IMR-90 (cell line): ENCODE measurements at places on chromosomes 13 and 19.

DNA sequence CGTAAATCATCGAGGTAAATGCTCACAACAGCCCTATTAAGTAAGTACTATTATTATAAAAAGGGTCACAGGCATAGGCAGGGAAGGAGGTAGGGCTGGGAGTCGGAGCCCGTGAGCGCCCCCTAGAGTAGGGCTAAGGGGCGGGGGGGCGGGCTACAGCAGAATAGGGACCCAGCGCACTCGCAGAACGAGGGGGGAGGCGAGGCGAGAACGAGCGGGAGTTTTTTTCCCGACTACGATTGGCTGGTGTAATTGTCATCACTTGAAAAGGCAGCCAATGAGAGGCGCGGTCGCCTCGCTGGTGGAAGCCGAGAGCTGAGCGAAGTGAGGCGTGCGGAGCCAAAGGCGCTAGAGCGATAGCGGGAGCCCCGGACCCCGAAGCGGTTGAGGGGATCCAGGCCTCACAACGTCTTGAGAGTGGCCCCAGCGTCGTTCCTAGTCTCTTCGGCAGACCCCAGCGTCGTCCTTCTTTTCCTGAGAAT lies 24.2 kb downstream of the KEAP1 start:
- DNase-seq: peak; percentile 82

DNA sequence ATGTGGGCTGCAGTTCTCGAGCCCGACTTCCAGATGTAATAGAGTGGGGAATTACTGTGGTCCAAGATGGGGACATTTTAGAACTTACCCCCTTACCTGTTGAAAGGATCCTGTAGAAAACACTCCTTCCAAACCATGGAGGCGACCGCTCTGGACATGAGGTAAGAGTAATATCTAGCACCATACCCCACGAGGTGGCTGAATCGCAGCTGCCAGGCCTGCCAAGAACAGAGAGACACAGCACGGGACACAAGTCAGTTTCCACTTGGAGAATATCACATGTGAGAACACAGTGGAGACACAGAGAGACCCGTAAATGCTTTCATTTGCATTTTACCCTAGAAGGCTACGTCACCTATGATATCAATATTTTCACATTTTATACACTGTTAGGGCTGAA lies 129.2 kb downstream of the MIPEP start:
- DNase-seq: no peak

DNA sequence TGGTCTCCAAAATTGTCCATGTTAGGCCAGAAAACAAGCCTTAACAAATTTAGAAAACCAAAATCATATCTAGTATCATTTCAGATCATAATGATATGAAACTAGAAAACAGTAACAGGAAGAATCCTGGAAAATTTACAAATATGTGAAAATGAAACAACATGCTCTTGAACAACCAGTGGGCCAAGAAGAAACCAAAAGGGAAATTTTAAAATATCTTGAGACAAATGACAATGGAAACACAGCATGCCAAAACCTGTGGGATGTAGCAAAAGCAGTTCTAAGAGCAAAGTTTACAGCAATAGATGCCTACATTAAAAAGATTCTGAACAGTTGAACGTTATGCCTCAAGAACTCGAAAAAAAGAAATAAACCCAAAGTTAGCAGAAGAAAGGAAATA lies 32.6 kb downstream of the VWA8 start:
- no peak for DNase-seq

DNA sequence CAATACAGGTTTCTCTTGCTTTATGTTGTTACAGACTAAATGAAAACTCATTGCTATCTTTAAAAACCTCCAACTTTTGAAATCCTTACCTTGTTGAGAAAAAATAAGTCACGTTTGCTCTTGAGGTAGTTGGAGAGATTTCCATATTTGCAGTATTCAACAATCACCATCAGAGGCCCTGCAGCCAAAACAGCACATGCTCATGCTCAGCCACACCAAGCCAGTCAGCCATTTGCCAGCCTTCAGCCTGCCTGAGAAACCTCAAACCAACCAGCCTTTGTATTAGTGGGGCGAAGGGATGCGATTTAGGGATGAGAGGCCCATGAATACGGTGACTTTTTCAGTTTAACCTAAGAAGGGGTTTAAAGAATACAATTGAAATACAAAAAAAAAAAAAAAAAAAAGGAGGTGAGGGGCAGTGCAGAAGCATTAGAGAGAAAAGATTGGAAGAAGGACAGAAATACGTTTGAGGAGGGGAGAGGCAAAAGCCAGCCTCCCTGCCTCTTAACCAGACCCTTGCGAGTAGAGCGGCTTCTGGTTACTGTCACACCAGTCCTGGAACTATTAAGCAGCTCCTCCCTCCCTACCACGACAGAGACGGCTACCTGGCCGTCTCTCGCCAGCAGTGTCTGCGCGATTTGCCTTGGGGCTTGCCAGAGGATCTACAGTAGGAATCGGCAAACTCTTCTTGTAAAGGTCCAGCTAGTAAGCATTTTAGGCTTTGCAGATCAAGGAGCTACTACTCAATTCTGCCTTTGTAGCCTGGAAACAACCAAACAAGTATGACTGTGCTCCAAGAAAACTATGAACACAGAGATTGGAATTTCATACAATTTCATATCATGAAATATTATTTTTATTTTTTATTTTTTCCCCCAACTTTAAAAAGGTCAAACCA lies 167.3 kb downstream of the FLT1 start:
- DNase-seq: peak; percentile 50

- no peak for DNase-seq
Measured at GRCh38 chr13:30486230-30487074, 20.7 kb upstream of the HMGB1 start.

GRCh38 chr13:101383595-101383994 lies 32.7 kb downstream of the NALCN start:
- no peak for DNase-seq

DNA sequence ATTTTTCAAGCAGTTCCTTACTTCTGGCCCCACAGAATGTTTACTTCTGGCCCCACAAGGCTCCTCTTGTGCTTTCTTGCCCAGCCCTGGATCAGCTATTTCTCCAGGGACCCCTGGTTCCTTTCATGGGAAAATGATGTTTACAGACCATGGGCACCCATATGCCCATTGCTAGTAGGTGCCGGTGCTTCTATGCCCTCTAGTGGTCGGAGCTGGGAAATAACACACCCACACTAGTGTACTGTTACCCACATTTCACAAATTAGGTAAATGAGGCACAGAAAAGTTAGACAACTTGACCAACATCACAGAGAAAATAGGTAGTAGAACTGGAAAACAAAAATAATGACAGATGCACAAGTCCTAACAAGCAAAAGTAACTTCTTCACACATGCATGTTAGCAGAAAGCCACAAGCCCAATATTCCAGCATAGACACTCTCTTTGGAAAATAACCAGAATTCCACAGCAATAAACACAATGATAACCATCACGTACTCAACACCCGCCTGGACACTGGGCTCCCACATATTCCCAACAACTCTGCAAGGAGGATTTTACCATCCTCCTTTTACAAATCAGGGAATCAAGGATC lies 1.3 kb upstream of the CEACAM6 start:
- peak; percentile 4 for DNase-seq

- no peak for DNase-seq
Measured at GRCh38 chr19:6026390-6027227, 48.7 kb upstream of the RANBP3 start.

GRCh38 chr13:45373162-45373547 lies 32.2 kb upstream of the TPT1 start:
- no peak for DNase-seq

DNA sequence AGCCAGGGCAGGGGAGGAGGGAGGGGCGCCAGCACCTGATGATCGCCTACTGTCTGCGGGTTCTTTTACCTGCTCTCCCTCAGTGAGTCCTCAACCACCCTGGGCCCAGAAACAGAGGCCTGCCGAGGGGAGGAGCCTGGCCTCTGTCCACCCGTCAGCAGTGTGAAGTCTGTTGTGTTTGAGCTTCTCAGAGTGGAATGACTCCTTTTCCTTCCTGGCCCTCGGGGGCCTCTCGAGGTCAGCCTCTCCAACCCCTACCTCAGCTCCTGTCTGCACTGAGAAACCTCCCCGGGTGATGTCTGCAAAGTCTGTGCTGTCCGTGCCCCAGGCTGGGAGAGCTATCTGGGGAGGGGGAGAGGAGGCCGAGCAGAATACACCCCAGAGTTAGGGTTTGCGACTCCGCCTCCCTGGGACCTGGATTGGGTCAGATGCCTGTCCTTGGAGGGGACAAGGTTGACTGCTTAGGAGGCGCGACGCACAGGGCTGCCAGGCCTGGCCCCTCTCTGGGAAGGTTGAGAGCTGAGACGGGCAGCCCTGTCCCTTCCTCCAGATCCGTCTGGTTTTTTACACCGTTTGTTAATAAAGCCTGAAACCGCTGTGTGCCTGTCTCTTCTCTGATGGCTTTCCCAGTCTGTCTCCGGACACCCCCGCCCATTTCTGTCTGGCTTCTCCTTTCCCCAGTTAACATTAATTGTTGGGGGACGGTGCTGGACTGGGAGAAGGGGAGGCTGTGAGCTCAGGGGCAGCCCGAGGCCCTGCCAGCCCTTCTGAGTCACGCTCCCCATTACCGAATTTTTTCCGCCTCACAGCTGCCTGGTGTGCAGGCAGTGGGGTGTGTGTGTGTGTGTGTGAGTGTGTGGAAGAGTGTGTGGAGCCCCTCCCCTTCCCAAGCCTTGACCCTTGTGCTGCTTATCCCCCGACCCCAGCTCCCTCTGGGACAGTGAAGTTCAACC lies 989 bp upstream of the SSC5D start:
- DNase-seq: peak; percentile 97

DNA sequence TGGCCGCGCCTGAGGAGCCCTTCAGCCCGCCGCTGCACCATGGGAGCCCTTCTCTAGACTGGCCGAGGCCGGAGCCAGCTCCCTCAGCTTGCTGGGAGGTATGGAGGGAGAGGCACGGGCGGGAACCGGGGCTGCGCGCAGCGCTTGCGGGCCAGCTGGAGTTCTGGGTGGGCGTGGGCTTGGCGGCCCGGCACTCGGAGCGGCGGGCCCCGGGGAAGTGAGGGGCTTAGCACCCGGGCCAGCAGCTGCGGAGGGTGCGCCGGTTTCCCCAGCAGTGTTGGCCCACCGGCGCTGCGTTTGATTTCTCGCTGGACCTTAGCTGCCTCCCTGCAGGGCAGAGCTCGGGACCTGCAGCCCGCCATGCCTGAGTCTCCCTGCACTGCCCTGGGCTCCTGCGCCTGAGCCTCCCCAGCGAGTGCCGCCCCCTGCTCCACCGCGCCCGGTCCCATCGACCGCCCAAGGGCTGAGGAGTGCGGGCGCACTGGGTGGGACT lies 1890.0 kb upstream of the PCDH20 start:
- DNase-seq: no peak

DNA sequence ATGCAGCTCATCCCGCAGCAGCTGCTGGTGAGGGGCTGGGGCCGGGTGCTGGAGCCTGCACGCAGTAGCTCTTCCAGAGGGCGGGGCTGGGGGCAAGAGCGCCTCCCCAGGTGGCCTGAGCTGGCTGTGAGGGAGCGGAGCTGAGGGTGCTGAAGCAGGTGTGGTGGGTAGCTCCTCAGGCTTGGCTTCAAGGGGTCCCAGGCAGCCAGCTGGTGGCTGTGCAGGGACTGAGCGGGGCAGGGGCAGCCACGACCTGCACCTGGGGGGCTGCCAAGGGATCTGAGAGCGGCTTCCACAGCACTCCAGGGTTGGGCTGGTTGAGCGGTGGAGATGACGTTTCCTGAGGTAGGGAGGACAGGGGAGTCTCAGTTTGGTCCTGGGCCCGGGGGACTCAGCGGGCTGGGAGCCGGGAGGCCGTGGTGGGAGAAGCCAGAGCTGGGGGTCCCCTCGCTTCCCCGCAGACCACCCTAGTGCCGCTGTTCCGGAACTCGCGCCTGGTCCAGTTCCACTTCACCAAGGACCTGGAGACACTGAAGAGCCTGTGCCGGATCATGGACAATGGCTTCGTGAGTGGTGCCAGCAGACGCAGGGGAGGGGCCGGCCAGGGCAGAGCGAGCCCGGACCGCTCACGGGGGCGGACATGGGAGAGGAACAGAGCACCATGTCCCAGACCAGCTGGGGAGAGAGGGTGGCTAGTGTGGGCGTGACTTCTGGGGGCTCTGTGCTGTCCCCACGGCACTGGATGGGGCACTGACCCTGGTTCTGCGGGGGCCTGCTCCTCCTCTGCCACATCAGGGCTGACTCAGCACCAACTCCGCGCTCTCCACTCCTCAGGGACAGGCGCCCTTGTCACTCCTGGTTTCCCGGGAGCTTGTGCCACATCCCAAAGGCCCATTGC lies 7.4 kb downstream of the PTOV1 start:
- no peak for DNase-seq

- peak; percentile 83 for DNase-seq
Measured at GRCh38 chr19:1169921-1170885, 3.9 kb downstream of the SBNO2 start.

DNA sequence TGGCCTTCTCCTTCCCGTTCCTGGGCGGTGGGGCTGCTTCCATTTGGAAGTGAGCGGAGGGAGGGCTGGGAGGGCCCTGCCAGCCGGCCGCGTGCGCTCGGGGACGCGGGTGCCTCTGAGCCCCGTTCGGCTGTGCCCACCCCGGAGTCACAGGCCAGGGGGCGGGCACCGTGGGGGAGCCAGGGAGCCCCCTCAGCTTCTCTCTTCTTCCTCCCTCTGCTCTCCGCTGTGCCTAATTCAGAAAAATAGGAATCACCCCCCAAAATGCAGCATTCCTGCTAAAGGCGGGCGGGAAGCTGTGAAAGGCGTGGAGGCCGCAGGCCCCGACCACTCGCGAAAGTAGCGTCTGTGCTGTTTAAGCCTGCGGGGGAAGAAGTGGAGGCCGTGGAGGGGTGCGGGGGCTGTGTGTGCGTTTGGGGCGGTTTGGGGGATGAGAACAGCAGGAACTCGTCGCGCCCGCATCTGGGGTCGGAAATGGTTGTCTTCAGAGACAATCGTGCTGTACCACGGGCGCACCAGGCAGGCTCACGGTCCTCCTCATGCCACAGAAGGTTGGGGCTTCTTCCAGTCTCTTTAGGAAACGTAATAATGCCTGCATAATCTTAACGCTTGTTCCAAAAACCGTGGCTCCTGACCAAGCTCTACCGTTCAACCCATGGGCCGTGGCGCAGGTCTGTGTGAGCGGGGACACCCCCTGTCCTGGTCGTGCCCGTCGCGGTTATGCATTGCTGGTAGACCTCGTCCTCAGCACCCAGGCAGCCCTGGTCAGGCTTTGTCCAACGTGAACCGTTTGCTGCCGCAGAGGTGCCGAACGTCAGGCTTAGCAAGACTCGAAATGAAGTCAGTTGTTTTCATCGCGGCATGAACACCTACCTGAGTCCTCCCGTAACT lies 110.4 kb upstream of the SOX1 start:
- no peak for DNase-seq

GRCh38 chr13:113848431-113849260 lies 15.2 kb downstream of the GAS6 start:
- no peak for DNase-seq

DNA sequence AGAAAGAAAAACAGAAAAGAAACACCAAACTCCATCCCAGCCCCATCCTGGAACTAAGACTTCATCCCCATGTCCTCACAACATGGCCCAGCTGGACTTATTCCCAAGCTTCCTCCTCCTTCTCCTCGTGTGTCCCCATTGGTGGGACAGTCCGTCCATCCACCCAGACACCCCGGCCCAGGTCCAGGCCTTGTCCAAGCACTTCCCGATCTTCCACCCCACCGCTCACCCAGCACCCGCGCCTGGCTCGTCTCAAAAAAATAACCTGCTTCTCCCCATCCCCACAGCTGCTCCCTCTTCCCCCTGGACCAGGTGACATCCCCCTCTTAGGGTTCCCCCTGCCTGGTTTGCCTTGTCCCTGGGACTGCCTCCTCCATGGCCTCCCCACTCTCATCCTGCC lies 1.4 kb upstream of the FCER2 start:
- no peak for DNase-seq
